Hair follicular keratinocyte (primary cell): ENCODE measurements at places on chromosomes 2 and 18. TPM values are rescaled to one million over a fixed set of nuclear protein-coding genes. Genes with fewer than 3 reads are reported as not detected.

Gene ACSL3
- 83.6 and 89.9 TPM in 2 replicates for total RNA-seq

Gene SFTPB
- total RNA-seq, result not detected in 2 replicates

Gene ESPNL
- total RNA-seq, result 0.30 and 0.55 TPM in 2 replicates

Gene GATA6
- 0.08 and 1.0 TPM in 2 replicates for total RNA-seq

Gene SNORC
- total RNA-seq, result 0.04 and 1.2 TPM in 2 replicates

Gene APCDD1
- 1.6 and 4.6 TPM in 2 replicates for total RNA-seq

Gene GPR75
- total RNA-seq, result 0.15 and 0.62 TPM in 2 replicates

Gene DNAH7
- total RNA-seq, result not detected in 2 replicates

Gene HOXD9
- not detected in 2 replicates for total RNA-seq

Gene GAD1
- 2.1 TPM in 2 replicates for total RNA-seq

Gene SCYGR4
- not detected in 2 replicates for total RNA-seq

Gene DES
- total RNA-seq, result not detected in 2 replicates

Gene HOXD10
- not detected in 2 replicates for total RNA-seq

Gene SULT1C4
- total RNA-seq, result not detected in 2 replicates

Gene DYNC2LI1
- 13.7 and 16.4 TPM in 2 replicates for total RNA-seq

Gene ESCO1
- 9.4 and 10.0 TPM in 2 replicates for total RNA-seq

Gene FN1
- total RNA-seq, result 133 and 1,059 TPM in 2 replicates

Gene CCDC102B
- 0.86 and 1.4 TPM in 2 replicates for total RNA-seq

Gene HOXD13
- total RNA-seq, result not detected in 2 replicates

Gene GCA
- total RNA-seq, result 11.8 and 16.7 TPM in 2 replicates

Gene UGT1A3
- not detected in 2 replicates for total RNA-seq

Gene AGXT
- not detected in 2 replicates for total RNA-seq

Gene IGFBP5
- 0.08 and 0.23 TPM in 2 replicates for total RNA-seq

Gene CD207
- not detected in 2 replicates for total RNA-seq

Gene TMEM200C
- total RNA-seq, result not detected in 2 replicates

Gene SERPINB10
- total RNA-seq, result 0.08 TPM in 1 of 2 replicates, not detected in the other

Gene TXNDC2
- total RNA-seq, result 0.34 TPM in 1 of 2 replicates, not detected in the other

Gene ABCB11
- total RNA-seq, result not detected in 2 replicates

Gene DNER
- total RNA-seq, result 4.6 and 8.0 TPM in 2 replicates

Gene TLX2
- total RNA-seq, result 0.08 TPM in 1 of 2 replicates, not detected in the other

Gene MOCOS
- 7.9 and 9.1 TPM in 2 replicates for total RNA-seq

Gene BOLL
- total RNA-seq, result not detected in 2 replicates

Gene CRACDL
- 0.23 and 0.80 TPM in 2 replicates for total RNA-seq

Gene LONRF2
- total RNA-seq, result not detected in 2 replicates

Gene CCDC74B
- total RNA-seq, result 2.9 and 3.7 TPM in 2 replicates

Gene HOXD3
- not detected in 2 replicates for total RNA-seq

Gene WDCP
- 5.6 and 8.1 TPM in 2 replicates for total RNA-seq

Gene DYSF
- total RNA-seq, result 0.57 and 1.3 TPM in 2 replicates

Gene TEX44
- total RNA-seq, result not detected in 2 replicates

Gene NGEF
- 0.04 and 0.16 TPM in 2 replicates for total RNA-seq

Gene RAB17
- total RNA-seq, result 2.7 and 4.8 TPM in 2 replicates

Gene TWIST2
- 13.0 and 23.1 TPM in 2 replicates for total RNA-seq

Gene FAP
- total RNA-seq, result 8.5 and 20.7 TPM in 2 replicates

Gene TGFBRAP1
- 12.9 and 19.7 TPM in 2 replicates for total RNA-seq

Gene GKN1
- not detected in 2 replicates for total RNA-seq

Gene ACADL
- total RNA-seq, result not detected in 2 replicates

Gene DPYSL5
- total RNA-seq, result not detected in 2 replicates
